Islet precursor cell (in vitro differentiated cells): ENCODE measurements at places on chromosomes 4 and X.

DNA sequence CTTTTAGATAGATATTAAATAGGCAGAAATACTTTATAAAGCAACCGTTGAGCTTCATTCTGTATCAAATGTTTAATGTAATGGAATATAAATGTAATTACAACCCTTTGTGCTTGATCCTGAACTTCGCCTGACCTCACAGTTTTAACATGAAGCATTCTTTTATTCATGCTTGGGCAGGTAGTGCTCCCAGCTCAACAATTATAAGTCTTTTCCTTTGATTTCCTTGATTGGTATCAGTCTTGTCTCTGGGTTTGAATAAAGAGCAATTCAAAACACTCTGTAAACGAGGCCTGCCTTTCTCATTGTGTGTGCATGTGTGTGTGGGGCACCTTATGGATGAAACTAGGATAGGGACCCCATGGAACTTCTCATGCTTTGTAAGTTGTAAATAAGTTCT lies 6.8 kb downstream of the METAP1 start:
- DNase-seq: no peak

DNA sequence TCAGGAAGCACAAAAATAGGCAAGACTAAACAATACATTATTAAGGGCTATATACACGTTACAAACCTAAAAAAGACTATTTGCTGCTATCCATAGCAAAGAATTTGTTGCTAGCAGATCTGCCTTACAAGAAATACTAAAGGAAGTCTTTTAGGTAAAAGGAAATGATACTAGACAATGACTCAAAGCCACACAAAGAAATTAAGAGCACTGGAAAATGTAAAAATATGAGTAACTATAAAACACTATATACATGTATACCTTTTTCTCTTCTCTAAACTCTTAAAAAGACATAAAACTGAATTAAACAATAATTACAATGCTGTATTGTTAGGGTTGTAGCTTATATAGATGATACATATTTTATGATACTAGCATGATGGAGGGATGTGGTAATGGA lies 25.7 kb downstream of the SLC9A7 start:
- no peak for DNase-seq

DNA sequence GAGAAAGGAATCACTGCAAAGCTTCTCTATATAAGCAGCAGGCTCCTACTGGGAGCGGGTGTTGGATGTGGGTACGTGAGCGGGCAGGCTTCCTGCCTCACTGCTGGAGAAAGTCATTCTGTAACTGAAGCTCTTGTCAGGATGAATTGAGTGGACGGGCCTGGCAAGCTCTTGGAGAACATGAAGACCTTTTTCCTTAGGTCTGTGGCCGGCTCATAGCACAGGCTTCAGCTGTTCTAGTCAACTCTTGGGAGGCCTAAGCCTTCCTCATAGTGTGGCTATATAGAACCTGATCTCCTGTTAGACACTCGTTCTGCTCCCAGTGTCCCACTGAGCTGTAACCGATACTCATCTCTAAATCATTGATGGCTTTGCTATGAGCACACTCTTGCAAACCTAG lies 108.2 kb upstream of the GPC4 start:
- DNase-seq: no peak

- DNase-seq: no peak
These were observed 113.0 kb upstream of the PAK3 start for GRCh38 chrX:110983024-110983423.

GRCh38 chrX:133586443-133586842 lies 171.2 kb upstream of the GPC4 start:
- DNase-seq: no peak

DNA sequence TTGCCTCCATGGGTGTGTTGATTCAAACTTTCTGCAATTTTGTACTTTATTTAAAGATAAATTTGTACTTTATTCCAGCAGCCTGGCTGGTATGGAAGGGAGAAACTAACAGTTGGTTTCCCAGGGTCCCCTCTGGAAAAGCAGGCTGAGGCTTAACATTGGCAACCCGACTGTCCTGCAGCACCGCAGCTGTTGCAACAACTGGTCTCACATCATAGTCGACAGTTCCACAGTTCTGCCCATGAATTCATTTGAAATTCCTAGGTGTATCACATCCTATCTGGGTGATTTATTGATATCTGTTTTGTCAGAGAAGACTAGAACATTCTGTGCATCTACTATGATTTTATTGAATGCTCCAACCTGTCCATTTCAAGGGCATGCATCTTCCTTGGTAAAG lies 98.8 kb upstream of the GATB start:
- DNase-seq: no peak
